ENCODE measurements at places on chromosomes 1 and 21.

- peak; percentile 68 for DNase-seq
Measured at GRCh38 chr1:86933562-86934377, 19.3 kb downstream of the HS2ST1 start.

- DNase-seq: peak; percentile 79
Measured at GRCh38 chr1:46413596-46413985, 19.5 kb downstream of the FAAH start.

- DNase-seq: no peak
Measured at GRCh38 chr1:41775956-41776585, 142.7 kb downstream of the HIVEP3 start.

DNA sequence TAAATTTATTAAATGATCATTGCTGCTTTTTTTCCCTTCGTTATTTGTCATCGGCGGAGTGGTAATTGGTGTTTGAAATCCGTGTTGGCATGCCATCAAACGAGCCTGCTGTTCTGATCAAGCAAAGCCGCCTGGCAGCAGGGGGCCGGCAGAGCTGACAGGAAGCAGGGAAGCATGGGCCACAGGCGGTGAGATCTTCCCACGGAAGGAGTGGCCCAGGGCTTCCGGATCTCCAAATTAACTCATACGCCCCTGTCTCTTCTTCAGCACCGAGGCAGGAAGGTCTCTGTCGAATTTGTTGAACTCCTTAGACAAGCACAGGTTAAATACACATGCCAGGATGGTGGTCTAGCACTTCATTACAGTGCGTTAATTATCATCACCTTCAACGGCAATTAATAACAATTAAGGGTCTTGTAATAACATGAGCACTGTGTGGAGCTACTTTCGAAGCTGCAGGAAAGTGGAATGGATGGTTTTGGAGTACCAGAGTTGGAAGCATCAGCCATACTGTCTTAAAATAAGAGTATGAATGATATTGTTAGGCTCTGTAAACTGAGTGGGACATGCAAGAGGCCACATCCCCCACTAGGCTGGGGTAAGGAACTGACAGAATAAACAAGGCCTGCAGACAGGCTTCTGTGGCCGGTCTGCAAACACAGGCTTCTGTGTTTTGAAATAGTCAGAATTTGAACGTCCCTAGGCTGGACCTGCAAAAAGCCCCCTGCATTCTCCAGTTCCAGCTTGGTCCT, 199.4 kb upstream of the DAB1 start:
- no peak for DNase-seq

DNA sequence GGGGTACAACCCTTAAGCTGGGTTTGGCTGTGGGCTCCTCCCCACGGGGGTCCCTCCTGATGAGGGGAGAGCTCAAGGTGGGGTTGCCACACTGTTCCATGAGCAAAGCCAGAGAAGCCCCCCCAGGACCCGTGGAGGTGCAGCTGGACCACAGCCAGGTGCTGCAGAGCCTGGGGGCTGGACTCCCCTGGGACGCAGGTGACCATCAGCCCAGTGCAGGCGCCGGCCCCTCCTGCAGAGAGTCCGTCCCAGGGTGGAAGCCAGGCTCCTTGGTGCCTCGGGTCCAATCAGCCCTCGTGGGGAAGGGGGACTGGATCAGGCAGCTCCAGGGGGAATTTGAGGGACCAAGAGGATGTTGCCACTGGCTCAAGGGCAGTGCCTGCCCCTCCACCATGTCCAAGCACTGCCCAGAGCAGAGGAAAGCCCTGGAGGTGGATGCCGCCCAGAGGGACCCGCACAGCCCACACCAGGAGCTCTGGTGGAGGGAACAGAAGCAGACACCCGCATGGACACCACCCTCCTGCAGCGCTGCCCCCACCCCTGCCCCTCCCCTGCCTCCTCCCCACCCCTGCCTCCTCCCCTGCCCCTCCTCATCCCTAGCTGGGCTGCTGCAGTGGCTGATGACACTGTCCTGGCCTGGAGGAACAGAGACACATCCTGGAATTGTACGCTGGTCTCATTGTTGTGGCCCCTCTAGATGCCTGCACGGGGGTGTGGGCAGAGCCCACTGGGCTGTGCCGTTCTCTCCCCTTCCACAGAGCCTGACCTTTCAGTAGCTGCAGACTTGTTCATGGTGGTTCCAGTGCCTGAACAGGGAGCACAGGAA, 30.8 kb upstream of the COL18A1 start:
- no peak for DNase-seq

DNA sequence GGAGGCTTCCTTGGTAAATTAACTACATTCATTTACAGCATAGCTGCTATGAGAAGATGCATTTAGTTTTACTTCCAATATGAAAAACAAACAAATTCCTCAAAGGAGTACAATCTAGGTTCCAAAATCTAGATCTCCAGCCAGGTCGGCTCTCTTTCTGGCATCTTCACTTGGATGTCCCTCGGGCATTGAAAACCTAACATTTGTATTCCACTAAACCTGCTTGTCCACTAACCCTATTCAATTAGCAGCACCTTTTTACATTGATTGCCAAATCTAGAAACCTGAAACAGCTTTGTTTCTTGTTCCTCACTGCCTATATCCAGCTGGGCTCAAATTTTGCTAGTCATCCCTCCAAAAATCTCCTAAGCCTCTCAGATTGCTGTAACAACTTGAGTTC, 14.3 kb upstream of the CXADR start:
- DNase-seq: no peak

DNA sequence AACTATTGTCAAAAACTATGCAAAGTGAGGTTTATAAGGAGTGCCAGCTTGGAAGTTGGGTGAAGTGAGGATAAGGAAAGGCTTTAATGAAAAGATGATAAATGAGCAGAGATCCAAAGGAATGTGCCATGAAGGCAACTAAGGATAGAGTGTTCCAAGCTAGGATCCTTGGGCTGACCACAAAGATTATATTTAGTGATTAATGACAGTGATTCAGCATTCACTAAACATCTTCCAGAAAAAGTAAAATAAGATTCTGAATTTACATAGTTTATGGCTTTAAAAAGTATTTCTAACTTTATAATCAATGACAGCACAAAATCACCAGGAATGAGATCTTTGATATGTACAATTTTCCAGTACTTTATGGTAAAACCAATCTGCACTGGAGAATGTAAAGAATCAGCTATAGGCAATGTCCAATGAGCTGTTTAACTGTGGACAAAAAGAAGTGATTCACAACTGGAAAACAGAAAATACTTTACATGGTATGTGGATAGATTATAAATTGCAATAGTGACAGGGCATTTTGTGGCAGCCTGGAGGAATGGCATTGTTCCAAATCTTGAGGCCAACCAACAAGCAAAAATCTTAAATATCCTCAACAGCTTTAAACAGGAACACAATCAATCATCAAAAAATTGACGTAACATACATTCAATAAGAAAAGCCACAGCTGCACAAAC, 91.2 kb upstream of the KCTD3 start:
- DNase-seq: no peak

DNA sequence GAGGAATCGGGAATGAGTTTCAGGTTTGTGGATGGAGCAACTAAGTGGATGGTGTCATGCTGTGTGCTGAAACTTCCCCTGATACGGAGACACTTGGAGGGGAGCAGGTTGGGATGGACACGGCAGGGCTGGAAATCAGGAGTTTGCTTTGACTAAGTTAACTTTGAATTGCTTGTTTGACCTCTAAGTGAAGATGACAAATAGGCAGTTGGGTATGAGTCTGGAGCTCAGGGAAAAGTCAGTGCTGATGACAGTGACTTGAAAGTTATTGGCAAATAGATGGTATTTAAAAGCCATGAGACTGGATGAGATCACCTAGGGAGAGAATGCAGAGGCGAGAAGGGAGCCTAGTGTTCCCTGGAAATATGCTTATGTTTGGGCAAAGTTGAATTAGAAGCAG, 12.8 kb upstream of the ZSCAN20 start:
- no peak for DNase-seq

DNA sequence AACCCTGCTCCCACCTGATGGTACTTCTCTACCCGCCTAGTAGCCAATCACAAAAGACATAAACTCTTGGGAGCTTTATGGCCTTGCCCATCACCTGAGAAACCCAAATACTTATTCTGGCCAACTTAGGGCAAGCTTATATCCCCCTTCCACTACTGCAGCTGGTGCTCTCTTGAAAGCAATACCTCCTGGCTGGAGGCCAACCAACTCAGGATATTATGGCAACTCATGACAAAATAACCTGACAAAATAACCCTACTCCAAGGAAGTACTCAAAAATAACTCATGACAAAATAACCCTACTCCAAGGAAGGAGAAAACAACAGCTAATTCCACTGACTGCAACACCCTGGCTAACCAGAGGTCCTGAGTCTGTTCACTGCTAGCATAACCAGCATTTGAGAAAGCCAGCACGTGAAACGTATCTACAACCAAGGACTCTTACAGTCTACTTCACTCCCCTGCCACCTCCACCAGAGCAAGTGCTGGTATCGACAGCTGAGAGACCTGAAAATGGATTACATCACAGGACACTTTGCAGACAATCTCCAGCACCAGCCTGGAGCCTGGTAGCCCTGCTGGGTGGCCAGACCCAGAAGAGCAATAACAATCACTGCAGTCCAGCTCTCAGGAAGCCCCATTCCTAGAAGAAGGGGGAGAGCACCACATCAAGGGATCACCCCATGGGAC, 179.9 kb downstream of the COL24A1 start:
- no peak for DNase-seq

GRCh38 chr1:171432473-171432872, 52.9 kb upstream of the PRRC2C start:
- DNase-seq: no peak

DNA sequence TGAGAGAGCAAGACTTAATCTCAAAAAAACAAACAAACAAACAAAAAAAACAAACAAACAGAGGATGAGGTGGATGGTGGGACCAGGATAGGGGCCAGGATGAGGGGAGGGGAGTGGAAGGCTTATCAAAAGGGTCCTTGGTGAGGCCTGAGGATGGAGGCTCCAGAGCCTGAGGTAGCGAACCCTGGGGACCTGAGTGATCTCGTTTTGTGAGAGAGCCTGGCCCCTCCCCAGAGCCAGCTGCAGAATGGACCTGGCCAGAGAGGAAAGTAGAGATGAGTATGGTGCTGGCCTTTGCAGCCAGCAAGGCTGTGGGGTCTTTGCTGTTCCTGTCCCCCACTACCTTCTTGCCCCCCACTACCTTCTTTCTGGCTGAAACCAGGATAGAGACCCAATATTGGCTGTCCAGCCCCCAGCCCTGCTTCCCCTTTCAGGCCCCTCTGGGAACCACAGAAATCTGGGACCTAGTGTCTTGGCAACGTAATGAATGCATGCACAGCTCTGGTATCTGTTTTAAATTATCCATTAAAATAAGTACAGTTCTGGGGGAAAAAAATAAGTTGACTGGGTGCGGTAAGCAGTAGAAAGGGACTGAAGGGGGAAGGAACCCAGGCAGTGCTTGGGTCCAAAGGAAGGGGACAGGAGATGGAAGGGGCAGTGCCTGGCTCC, 1.1 kb upstream of the LMNA start:
- DNase-seq: no peak

DNA sequence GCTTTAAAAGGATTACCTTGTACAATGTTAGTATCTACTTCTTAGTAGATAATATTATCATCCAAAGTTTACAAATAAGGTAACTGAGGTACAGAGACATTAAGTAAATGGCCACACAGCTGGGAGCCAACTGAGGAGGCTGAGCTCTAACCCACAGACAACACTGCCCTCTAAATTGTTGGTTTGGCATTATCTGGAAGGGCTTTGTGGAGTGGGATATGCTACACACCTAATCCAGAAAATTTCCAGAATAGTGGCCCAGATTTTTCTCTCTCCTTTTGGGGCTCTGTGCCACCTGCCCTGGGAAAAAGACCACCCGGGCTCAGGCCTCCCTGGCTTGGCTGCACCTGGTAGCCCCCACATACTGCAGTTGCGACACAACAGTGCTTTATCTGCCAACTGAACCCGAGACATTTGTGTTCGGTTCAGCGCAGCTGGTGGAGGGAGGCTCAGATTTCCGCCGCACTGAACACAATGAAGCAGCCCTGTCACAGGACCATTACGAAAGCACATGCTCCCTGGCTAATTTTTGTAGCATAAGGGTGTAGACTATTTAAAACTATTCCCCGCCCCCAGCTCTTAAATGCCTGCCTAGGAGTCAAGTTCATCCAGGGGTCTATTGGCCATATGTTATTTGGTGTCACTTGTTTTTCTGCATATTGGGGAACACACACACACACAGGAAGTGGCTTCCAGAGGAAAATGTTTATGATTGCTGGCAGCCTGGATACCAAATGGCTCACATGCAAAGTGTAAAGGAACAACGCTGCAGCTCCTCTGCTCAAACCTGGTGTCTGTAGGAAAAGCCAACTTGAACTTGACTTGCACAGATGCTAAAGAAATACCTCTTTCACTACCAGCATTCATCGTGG, 92.3 kb upstream of the ESRRG start:
- no peak for DNase-seq

GRCh38 chr21:14862794-14863720, 201.7 kb downstream of the NRIP1 start:
- peak; percentile 26 for DNase-seq

- DNase-seq: peak; percentile 88
Measured at GRCh38 chr1:42952303-42953001, 6.2 kb downstream of the SLC2A1 start.

DNA sequence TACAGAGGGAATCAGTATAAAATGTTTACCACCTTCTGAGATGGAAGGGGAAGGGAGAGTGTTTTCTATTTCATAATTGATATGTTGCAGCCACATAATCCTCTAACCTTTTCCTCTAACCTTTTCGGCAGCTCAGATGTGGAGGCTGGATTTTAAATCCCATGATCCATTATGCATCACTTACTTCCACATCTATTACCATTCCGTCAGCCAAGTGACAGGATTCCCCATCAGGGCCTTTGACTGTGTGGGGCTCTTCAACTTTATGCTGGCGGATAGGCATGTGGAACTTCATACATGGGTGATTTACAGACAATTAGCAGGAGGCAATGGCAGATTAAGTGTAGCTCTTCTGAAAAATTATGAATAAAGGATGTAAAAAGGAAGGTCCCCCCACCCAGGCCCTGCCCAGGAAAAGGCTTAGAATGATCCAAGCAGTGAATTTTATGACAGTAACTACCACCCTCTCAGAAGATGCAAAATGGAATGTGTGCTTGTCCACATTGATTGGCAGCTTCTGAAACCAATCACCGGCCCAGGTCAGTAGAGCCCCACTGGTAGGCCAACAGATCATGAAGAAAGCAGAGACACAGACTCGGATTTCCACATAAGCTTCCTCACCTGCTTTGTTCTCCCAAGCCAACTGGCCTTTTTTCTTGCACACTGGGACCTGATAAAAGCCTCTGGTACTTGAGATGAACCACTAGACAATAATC, 147.0 kb downstream of the ST6GALNAC5 start:
- no peak for DNase-seq

DNA sequence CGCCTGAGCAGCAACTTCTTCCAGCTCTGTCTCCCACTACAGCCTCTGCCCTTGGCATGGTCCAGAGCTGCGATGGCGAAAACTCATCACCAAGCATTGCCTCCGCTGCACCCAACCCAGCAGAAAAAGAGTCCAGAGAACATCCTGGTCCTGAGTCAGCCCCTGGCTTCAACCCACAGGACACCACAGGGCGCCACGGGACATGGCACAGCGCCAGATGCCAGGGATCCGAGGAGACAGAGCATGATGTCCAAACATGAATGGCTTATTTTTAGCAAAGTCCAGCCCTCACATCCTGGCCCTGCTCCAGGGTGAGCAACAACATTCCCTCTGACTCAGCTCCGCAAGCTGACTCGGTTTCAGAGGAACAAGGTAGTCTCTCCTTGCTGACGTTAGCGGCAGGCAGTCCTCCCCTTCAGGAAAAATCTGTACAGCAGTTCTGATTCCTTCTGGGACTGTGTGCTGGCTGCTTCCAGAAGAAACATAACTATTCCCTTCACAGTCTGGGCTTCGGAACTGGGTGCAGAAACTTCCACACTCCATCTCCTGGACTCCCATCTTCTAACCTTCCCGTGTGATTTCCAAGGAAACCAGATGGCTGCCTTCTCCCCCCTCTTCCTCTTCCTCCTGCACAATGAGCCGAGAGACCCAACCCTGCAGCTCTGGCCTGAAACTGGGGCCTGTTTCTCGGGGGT, 131.3 kb downstream of the TOMM20 start:
- no peak for DNase-seq

Measured in hematopoietic multipotent progenitor cell treated with erythropoietin and hydrocortisone succinate and interleukin-3 and kit ligand, for 8 days (in vitro differentiated cells).